ENCODE measurements at places on chromosomes 13 and 19. TPM values are rescaled to one million over a fixed set of nuclear protein-coding genes. Genes with fewer than 3 reads are reported as not detected.

Gene SMIM44
- total RNA-seq: not detected

Gene MAP4K1
- 169 TPM for total RNA-seq

Gene CEACAM3
- total RNA-seq: not detected

Gene ONECUT3
- total RNA-seq: not detected

Gene DGKH
- 12.2 TPM for total RNA-seq
